HL-60 (cell line): ENCODE measurements at places on chromosomes 5 and 9.

DNA sequence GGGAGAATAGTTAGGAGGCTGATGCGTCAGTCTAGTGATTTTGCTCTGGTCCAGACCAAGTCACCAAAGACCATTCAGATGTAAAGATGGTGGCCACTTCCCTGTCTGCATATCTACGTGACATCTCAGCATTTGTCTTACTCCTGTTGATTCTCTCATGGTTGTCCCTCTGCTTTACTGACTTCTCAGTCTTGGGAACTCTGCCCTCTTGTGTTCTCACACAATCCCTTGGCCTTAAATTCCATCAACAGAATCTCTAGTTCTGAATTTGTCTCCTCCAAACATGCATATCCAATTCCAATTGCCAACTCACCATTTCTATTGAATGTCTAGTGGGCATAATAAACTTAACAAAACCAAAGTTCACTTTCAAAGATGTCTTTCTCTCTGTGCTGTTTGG lies 147.8 kb downstream of the SLC24A2 start:
- DNase-seq: no peak

- DNase-seq: no peak
Measured at GRCh38 chr9:100167176-100167575, 68.1 kb downstream of the INVS start.

- DNase-seq: no peak
Measured at GRCh38 chr9:124297915-124298645, 40.3 kb downstream of the NEK6 start.

- no peak for DNase-seq
Measured at GRCh38 chr5:160310140-160310539, 2.2 kb downstream of the CCNJL start.

- no peak for DNase-seq
Measured at GRCh38 chr5:147461915-147462314, 48.0 kb downstream of the DPYSL3 start.

DNA sequence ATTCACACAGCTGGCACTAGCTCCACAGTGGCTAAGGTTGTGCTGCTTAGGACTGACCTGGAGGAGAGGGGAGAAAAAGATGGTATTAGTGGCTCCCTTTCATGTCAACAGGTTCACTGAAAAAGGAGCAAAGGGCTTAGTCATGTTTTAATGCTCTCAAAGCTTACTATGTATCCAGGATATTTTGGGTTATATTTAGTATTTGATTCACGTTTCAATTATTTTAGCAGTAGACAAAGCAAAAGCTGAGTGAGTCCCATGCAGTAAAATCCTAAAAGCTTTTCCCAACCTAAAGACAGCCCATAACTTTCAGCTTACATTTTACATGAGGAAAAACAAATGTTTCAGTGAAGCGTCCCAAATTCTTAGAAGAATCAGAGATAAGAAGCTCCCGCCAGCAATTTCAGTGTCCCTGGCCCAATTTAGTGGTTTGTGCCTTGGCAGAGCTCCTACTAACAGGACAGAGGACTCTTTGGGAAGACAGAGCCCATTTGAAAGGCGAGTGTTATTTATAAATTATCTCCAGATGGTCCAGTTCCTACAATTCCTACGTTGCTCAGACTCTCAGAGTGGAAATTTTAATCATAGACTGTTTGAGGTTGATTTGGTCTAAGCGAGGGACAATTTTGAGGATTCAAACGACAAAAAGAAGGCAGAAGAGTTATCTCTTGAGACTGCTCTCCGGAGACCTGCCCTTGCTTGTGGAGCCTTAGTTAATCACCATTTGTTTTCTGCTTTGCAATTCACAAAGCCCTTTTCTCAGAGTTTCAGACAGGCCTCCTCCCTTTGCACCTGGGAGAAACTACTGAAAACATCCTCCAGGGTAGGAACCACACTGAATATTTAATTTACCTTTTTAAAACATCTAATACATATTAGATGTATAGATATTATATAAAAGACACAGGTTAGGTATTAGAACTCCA lies 225.0 kb upstream of the ANKRD55 start:
- DNase-seq: no peak

- no peak for DNase-seq
Measured at GRCh38 chr5:108255468-108255867, 126.4 kb downstream of the FBXL17 start.

GRCh38 chr5:143445776-143446175 lies 42.3 kb upstream of the NR3C1 start:
- DNase-seq: no peak

- no peak for DNase-seq
Measured at GRCh38 chr9:4967523-4967922, 17.5 kb upstream of the JAK2 start.

- no peak for DNase-seq
Measured at GRCh38 chr5:84715091-84715490, 330.4 kb upstream of the EDIL3 start.

- DNase-seq: no peak
Measured at GRCh38 chr5:36505021-36505420, 101.4 kb upstream of the SLC1A3 start.

- no peak for DNase-seq
Measured at GRCh38 chr9:35656831-35657545, 831 bp downstream of the RMRP start.

GRCh38 chr5:101728933-101729332 lies 567.2 kb downstream of the SLCO4C1 start:
- DNase-seq: no peak

GRCh38 chr5:117588611-117589010 lies 1014.0 kb upstream of the SEMA6A start:
- no peak for DNase-seq

GRCh38 chr9:135388530-135388929 lies 91.1 kb upstream of the PPP1R26 start:
- no peak for DNase-seq

DNA sequence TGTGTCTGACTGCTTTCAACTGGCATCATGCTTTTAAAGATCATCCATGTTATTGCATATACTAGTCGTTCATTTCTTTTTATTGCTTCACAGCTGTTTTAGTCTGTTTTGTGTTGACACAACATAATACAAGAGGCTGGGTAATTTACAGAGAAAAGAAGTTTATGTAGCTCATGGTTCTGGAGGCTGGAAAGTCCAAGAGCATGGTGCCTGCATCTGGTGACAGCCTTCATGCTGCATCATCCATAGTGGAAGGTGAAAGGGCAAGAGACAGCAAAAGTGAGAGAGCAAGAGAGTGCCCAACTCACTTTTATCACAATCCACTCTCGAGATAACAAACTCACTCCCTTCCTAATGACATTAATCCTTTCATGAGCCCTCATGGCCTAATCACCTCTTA lies 198.4 kb downstream of the NSG2 start:
- DNase-seq: no peak

- no peak for DNase-seq
Measured at GRCh38 chr5:126384985-126385384, 38.2 kb upstream of the GRAMD2B start.

DNA sequence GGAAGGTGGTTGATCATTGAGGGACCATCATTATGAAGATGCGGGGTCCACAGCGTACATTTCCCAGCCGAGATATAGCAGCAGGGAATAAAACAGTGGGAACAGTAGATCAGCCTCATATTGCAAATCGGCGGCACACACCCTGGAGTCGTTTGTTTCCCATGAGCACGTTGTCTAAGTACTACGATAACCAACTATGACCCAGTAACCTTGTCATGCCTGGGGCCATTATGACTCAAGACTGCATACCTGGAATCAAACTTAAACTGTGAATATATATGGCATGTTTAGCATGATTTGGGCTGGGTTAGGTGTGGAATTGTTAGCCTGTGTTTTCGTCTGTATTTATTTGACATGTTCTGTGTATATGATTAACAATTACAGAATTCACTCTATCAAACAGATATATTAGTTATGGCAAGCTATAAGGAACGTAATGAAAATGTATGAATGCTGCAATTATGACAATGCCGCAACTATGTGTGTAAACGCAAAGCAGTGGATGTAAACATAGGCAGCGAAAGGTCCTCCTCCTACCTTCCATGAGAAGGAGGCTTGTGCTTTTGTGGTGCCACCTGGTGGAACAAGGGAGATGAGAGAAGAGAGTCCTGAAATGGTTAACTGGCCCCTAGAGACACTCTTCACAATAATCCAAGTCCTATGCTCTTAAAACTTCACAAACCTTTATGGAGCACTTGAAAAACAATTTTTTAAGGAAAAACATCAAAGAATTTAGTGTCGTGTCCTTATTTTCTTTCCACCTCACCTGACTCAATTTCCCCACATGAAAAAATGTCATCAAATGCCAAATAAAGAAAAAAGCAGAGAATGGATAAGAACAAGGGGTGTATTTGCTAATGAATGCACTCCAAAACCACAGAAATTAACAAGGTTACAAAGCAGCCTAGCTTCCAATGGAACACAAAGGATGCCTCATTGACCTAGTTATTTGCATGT lies 47.1 kb downstream of the SEMA5A start:
- no peak for DNase-seq

DNA sequence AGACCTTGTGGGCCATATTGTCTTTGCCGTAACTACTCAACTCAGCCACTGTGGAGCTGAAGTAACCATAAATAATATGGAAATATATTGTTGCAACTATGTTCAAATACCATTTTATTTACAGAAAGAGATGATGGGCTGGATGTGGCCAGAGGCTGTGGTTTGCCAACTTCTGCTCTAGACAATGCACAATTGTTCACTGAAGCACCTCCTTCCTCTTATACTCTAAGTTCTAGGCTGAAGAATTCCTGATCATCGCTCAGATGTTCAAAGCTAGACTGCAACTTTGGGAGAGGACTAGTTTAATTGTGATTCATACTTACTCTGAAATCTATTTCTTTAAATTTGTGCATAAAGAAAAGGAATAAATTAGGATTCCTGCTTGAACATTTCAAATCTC lies 245.0 kb downstream of the TAF11L14 start:
- no peak for DNase-seq

DNA sequence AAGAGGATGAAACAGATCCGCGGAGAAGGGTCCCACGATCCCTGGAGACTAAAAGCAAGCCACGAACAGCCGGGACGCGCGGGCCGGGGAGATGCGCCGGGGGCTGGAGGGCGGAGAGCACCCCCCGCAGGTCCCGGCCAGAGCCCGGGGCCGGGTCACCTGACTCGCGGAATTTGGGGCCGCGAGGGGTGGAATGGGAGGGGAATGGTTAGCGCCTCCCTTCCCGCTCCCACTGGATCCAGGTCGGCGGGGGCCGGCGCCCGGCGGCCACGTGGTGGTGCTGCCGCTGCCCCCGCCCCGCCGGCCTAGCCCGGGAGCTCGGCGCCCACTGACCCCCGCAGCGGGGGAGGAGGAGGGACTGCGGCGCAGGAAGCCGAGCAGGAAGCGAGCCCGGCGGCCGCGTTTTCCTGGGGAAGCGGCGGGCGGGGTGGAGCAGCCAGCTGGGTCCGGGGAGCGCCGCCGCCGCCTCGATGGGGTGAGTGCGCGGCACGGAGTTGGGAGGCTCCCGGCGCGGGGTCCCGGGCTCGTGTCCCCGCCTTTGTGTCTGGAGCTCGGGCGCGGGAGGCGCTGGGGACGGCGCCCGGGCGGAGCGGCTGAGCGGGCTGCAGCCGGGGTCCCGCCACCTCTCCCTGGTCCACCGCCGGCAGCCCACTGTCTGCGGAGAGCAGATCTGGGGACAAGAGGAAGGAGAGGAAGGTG lies at the start of gene RAI14:
Gene RAI14, plus strand, starts transcription at position 328 of the 699 bp plus-strand sequence. CDS start 30,592 bp downstream, outside the sequence.
- DNase-seq: no peak

GRCh38 chr9:4796988-4797853 lies 4.5 kb downstream of the RCL1 start:
- no peak for DNase-seq

GRCh38 chr9:93268551-93269314 lies 84.8 kb downstream of the WNK2 start:
- DNase-seq: no peak

- DNase-seq: no peak
Measured at GRCh38 chr5:122877518-122877917, 32.1 kb downstream of the SNX24 start.

- no peak for DNase-seq
Measured at GRCh38 chr9:92395617-92396016, 8.8 kb downstream of the OGN start.

DNA sequence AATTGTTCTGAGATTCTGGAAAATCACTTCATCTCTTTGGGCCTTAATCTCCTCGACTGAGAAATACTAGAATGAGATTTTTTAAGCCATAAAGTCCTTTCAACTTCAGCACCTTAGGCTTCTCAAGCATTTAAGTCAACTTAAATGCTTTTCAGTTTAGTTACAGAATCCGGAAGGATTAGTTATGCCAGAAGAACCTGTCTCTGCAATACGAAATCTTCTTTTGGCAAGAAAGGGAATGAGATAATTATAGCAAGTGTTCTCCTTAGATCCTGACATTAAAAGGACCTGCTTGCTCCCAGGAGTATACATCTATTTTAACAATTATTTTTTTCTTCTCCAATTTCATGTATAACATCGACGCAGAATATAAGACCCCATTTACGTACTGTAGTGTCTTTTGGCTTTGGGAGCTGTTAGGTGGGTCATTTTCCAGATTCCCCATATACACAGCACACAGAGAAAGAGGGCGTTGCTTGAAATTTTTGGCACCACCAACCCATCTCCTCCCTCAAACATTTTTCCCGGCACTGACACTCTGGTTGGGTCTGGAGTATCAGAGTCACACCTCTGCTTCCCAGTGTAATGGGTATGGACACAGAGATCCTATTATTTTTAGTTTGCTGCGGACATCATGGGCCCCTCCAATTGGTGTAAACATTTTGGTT lies 43.6 kb upstream of the CLINT1 start:
- no peak for DNase-seq

DNA sequence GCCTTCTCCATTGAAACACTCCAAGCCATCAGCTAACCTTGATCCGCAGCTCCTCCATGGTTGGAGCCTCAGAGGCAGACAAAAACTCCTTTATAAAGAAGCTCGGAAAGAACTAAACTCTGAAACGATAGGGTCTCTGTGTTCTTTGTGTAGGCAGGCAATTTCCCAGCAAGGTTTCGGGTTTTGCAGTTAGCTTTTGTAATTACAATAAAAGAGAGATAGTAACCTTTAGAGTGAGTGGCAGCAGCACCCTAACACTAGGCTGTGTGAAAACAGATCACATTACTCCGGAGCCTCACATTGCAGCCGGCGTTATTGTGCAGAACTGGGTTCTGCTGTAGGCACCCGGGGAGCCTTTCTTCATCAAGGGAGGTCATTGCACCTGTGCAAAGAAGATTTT lies 115.8 kb upstream of the MAP3K1 start:
- DNase-seq: no peak

GRCh38 chr9:12813533-12813932 lies 38.7 kb downstream of the LURAP1L start:
- no peak for DNase-seq

DNA sequence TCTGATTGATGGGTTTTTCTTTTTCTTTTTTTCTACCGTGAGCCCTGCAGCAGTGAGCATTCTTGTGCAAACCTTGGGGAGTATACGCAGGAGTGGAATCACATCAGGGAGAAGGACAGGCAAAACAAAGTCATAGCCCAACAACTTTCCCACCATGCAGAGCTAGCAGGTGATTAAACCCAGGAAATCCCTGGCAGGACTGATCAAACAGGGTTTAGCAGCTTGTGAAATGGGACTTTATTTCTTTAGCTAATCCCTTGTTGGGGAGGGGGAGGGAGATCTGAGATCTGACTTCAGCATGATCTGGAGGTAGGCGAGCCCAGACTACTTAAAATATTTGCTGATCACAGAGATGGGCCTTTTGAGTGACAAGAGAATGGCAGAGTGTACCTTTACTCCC lies 162.0 kb upstream of the GLRA1 start:
- no peak for DNase-seq
